ENCODE measurements at places on chromosomes 1 and 21.

DNA sequence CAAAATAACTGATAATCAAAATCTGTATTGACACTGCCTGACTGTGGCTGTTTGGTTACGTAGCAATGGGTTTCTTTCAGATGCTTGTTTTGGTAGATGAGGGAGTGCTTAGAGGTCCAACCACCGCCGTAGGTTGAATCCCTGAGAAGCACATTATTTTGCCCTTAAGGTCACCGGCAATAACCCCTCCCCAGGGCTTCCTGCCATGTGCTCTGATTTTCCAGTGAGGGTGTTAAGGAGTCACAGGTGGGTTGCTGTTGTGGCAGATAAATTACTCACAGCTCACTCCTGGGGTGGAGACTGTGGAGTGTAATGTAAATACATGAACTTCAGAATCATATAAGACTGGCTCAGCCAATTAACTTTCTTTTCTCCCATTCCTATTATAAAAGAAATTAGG is 81.5 kb upstream of the ZP4 start:
- DNase-seq = no peak

DNA sequence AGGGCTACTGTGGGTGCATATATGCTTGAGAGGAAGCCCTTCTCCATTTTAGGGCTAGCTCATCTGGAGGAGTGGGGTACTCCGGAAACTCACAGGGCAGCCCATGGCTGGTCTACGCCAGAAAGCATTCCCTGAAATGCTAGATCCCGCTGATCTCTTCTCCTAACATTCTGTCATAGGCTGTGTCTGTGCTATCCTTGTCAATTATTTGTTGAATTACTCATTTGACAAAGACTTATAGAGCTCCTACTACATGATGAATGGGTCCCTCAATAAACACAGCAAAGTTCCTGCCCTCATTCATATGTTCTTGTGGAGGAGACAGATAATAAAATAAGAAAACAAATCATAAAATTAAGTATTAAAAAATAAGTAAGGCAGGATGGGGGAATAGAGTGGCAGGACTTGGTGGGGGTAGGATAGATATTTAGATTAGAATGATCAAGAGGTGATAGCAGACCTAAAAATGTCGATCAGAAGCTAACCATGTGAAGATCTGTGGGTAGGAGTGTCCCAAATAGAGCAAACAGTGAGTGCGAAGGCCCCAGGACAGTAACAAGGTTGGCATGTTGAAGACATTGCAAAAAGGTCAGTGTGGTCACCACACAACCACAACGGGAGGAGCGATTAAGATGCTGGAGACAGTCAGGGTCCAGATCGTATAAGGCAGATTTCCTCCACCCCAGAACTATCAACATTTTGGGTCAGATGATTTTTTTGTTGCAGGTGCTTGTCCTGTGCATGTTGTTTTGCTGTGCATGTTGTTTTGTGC is 13.2 kb downstream of the NGF start:
- no peak for DNase-seq

- DNase-seq = peak; percentile 82
Measured at GRCh38 chr1:173084292-173084691, 33.6 kb upstream of the TNFSF18 start.

- peak; percentile 39 for DNase-seq
Measured at GRCh38 chr1:8378178-8378577, 60.3 kb downstream of the SLC45A1 start.

- DNase-seq = peak; percentile 24
Measured at GRCh38 chr1:56450004-56450666, 129.2 kb downstream of the PLPP3 start.

- DNase-seq = no peak
Measured at GRCh38 chr1:117653195-117653594, 47.3 kb downstream of the TENT5C start.

DNA sequence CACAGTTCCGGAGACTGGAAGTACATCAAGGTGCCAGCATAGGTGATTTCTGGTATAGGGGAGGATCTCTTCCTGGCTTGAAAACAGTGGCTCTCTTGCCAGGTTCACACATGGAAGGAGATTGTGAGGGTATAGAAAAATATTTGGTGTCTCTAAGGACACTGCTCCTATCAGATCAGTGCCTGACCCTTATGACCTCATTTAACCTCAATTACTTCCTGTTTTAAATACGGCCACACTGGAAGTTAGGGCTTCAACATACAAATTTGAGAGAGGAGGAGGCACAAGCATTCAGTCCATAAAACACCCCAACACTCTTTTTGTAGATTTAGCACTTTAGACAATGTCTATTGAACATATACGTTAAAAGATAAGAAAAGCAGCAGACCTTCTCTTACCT is 37.0 kb downstream of the COL6A1 start:
- DNase-seq = no peak

GRCh38 chr1:41920658-41921057 is 1.9 kb upstream of the HIVEP3 start:
- peak; percentile 48 for DNase-seq

GRCh38 chr1:154910851-154911250 is 25.7 kb downstream of the PMVK start:
- no peak for DNase-seq

DNA sequence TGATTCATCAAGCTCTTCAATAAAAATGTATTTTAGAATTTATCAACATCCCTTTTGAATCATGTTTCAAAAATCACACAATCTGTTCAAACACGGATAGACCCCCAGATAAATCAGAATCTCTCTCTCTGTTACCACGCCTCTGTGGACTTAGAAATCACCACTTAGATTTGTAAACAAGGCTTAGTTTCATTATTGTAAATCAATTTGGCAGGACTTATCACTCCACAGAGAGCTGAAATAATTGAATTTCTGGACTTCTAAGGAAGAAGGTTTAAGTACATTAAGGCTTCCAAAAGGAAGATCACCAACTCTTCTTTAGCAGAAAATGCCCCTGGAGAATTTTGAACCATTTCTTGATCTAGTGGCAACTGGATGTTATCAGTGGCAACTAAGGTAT is 100.4 kb downstream of the APP start:
- DNase-seq = no peak
